ENCODE measurements at places on chromosomes 12 and 14. TPM values are rescaled to one million over a fixed set of nuclear protein-coding genes. Genes with fewer than 3 reads are reported as not detected.

Gene KRT77
- not detected for total RNA-seq

Gene DPF3
- total RNA-seq: 0.11 TPM

Gene BDKRB2
- 2.4 TPM for total RNA-seq

Gene LYZ
- total RNA-seq: not detected

Gene STON2
- 32.2 TPM for total RNA-seq

Gene RAD9B
- total RNA-seq: 0.11 TPM

Gene KLRC1
- 0.39 TPM for total RNA-seq

Gene GCH1
- total RNA-seq: under 0.01 TPM

Data from placental epithelial cell (primary cell).